Neuronal stem cell (in vitro differentiated cells): ENCODE measurements at places on chromosomes 12 and 14.

GRCh38 chr12:104825408-104825807 is 132.7 kb downstream of the SLC41A2 start:
- no peak for DNase-seq

DNA sequence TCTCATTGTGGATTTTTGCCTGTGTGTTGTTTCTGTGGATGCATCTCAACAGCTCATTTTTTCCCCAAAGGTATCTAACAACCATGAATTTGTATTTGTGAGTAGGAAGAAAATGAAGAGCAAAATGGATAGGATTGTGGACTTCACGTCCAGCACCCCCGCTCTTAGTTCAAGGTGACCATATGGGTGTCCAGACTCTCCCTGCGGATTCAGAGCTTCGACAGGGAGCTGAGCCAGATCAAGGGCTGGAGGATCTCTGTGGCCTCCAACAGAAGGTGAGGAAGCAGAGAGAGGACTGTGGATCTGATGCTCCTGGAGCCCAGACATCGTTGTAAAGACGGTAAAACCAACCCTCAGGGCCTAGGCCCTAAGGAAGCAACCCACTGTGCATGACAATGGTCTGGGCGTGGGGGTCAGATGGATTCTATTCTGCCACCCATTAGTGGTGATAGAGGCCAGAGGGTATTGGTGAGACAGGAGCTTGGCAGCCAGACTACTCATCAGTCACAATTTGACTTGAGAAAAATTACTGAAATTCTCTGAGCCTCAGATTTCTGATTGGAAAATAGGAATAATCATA is 659.7 kb upstream of the TMEM132C start:
- DNase-seq = no peak

- no peak for DNase-seq
These were observed 80.8 kb downstream of the CAPZA3 start for GRCh38 chr12:18818579-18819268.

GRCh38 chr12:48956279-48957140 is 777 bp downstream of the ARF3 start:
- peak; percentile 86 for DNase-seq
